ENCODE measurements at places on chromosomes 12 and 14. TPM values are rescaled to one million over a fixed set of nuclear protein-coding genes. Genes with fewer than 3 reads are reported as not detected.

DNA sequence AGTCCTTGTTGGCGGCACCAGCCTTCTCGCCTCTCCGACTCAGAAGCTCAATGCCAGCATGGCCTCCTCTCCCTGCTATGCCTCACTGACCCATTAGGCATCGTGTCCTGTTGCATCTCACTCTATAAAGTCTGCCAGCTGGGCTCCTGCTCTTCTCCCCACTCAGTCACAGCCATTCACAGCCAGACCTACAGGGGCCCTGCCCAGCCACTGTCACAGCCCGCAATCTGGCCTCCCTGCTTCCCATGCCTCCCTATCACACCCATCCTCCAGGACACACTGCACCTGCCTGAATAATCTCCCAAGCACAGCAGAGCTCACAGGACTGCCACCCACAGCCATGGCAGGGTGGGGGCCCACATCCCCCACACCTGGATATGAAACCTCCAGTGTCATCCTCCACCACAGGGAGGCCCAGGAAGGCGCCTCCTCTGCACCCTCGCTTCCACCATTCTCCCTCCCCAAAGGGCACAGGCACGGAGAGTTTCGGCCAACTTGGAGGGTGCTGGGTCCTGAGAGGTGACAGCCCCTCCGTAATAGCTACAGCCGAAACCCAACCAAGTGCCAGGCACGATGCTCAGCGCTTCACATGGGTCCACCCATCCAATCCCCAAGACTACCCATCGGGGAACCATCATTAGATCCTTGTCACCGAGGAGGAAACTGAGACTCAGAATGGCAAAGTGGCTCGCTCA is 370.3 kb downstream of the BCL11B start:
- no peaks in the 10 kb centered on the region for H3K27me3 ChIP-seq
- H3K27ac ChIP-seq: peak overlapping the region; percentile 39
- H3K4me1 ChIP-seq: peaks cover 3% of the 10 kb centered on the region
- no peaks in the 10 kb centered on the region for H3K36me3 ChIP-seq

DNA sequence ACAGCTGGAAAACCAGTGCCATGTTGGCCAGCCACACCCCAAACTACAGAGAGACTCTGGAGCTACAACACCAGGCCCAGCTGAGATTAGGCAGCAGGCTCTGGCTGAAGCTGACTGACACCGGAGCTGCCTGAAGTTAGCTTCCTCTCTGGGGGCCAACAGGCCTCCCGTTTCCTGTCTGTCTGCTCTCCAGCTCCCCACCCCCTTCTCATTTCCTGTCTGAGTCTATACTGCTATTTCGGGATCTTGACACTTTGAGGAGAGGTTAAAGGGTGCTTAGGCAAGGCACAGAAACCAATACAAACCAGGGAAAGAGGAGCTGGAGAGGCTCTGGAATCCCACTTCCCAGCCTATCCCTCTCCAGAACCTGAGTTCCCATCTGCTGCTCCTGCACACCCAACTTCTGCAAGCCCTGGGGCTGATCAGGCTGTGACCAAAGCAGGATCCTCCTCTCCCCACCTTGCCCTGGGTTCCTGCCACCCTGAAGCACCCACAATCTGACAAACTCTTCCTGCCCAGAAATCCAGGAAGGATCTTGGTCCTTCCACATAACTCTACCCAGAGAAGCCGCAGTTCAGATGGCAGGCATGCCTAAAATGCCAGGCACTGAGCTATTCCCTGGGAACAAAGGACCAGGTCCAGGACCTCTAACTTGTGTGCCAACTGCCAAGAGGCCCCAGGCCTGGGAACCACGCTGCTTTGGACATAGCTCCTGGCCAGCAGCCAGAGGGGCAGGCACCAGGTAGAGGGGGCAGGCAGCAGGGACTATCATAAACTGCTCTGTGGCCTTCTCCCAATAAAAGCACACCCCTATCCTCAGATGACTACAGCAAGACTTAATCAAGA is 39.9 kb downstream of the PRPF40B start:
- peak; percentile 72 for DNase-seq
- no peaks in the 10 kb centered on the region for H3K27me3 ChIP-seq
- H3K27ac ChIP-seq: peak overlapping the region; percentile 94

- H3K4me1 ChIP-seq: peaks cover 9% of the 10 kb centered on the region
- DNase-seq: no peak
- peaks cover 68% of the 10 kb centered on the region for H3K27me3 ChIP-seq
- no peak overlapping the region for H3K27ac ChIP-seq
- H3K36me3 ChIP-seq: no peaks in the 10 kb centered on the region
These were observed 4.5 kb downstream of the RASSF8 start for GRCh38 chr12:25962932-25963525.

Gene RILPL1
- total RNA-seq: 1.6 TPM

- H3K36me3 ChIP-seq: no peaks in the 10 kb centered on the region
- peaks cover 12% of the 10 kb centered on the region for H3K27me3 ChIP-seq
- no peak overlapping the region for H3K27ac ChIP-seq
- H3K4me1 ChIP-seq: no peaks in the 10 kb centered on the region
These were observed 21.0 kb downstream of the PAH start for GRCh38 chr12:102896067-102896466.

Gene GLI1
- 0.62 TPM for total RNA-seq

- peaks cover 20% of the 10 kb centered on the region for H3K4me1 ChIP-seq
- DNase-seq: no peak
- H3K4me3 ChIP-seq: no peak overlapping the region
- H3K27me3 ChIP-seq: no peaks in the 10 kb centered on the region
- H3K27ac ChIP-seq: no peak overlapping the region
These were observed 3.5 kb downstream of the KLRD1 start for GRCh38 chr12:10310926-10311720.

DNA sequence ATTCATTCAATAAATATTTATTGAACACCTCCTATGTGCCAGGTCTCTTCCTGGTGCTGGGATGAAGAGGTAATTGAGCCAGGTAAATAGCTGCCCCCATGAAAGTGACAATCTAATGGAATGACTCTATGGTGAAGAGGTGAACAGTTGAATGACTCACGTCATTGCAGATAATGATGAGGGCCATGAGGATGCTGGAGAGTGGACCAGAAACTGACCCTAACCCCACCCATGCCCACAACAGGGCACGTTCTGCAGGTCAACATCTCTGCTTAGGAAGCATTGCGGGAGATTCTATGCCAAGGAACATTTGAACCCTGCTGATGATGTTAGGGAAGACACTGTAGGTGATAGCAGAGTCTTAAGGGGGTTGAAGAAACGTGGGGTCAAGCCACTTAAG is 788.9 kb upstream of the TBX3 start:
- no peak overlapping the region for H3K4me3 ChIP-seq
- H3K27ac ChIP-seq: no peak overlapping the region
- DNase-seq: no peak
- peaks cover 7% of the 10 kb centered on the region for H3K27me3 ChIP-seq

- no peak overlapping the region for H3K4me3 ChIP-seq
- no peaks in the 10 kb centered on the region for H3K27me3 ChIP-seq
- peaks cover 15% of the 10 kb centered on the region for H3K36me3 ChIP-seq
- no peak overlapping the region for H3K27ac ChIP-seq
These were observed 86.9 kb downstream of the ANO6 start for GRCh38 chr12:45302621-45303369.

GRCh38 chr14:101761032-101761880 is at the start of gene PPP2R5C:
PPP2R5C (plus strand) TSS chr14:101761709; CDS start chr14:101761894, 185 bp downstream.
- DNase-seq: peak; percentile 85
- H3K4me1 ChIP-seq: peaks cover 36% of the 10 kb centered on the region
- H3K27me3 ChIP-seq: no peaks in the 10 kb centered on the region

Gene RAPGEF3
- 0.54 TPM for total RNA-seq

DNA sequence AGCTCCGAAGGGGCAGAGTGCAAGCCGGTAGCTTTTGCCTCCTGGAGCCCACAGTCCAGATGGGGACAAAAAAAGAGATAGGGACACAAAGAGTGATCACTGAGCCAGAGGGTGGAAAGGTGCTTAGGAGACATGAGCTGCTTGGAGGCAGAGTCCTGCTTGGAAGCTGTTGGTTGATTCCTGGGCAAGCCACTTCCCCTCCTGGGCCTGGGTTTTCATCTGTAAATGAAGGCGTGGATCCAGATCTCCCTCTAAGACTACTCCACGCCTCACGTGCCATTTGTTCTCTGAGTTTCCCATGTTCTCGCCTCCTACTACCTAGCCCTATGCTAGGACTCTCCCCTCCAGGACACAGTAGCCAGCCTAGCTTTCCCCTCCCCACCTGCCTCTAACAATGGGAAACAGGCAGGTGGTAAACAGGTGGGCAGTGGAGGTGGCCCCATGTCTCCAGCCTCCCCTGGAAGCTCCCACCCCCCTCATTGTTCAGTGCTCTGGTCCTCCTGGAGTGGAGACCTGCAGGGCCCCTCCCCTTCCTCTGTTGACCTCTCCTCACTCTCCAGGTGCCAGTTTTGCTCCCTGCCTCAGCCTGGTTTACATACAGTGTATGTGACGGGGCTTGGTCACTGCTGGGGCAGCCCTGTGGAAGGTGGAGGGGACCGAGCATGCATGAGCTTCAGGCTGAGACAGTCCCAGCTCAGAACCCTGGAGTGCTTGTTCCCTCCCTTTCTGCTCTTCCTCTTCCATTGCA is 3.8 kb downstream of the SERPINA3 start:
- H3K27ac ChIP-seq: no peak overlapping the region
- H3K27me3 ChIP-seq: peaks cover 3% of the 10 kb centered on the region
- H3K4me1 ChIP-seq: no peaks in the 10 kb centered on the region
- H3K36me3 ChIP-seq: no peaks in the 10 kb centered on the region
- no peak for DNase-seq

GRCh38 chr14:97106609-97107008 is 309.4 kb downstream of the VRK1 start:
- DNase-seq: no peak
- H3K27me3 ChIP-seq: no peaks in the 10 kb centered on the region
- no peak overlapping the region for H3K27ac ChIP-seq
- no peak overlapping the region for H3K4me3 ChIP-seq
- H3K36me3 ChIP-seq: peaks cover 3% of the 10 kb centered on the region

Gene PPP4R3A
- 122 TPM for total RNA-seq

Gene DAO
- not detected for total RNA-seq

DNA sequence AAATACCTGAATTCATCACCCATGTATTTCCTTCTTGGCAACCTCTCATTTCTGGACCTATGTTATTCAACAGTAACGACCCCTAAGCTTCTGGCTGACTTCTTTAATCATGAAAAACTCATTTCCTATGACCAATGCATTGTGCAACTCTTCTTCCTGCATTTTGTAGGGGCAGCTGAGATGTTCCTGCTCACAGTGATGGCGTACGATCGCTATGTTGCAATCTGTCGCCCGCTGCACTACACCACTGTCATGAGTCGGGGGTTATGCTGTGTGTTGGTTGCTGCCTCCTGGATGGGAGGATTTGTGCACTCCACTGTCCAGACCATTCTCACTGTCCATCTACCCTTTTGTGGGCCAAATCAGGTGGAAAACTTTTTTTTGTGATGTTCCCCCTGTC is 356 bp downstream of the OR4Q2 start:
- no peak overlapping the region for H3K27ac ChIP-seq
- no peak for DNase-seq
- H3K4me3 ChIP-seq: no peak overlapping the region
- no peaks in the 10 kb centered on the region for H3K27me3 ChIP-seq

Gene FOXG1
- total RNA-seq: not detected

DNA sequence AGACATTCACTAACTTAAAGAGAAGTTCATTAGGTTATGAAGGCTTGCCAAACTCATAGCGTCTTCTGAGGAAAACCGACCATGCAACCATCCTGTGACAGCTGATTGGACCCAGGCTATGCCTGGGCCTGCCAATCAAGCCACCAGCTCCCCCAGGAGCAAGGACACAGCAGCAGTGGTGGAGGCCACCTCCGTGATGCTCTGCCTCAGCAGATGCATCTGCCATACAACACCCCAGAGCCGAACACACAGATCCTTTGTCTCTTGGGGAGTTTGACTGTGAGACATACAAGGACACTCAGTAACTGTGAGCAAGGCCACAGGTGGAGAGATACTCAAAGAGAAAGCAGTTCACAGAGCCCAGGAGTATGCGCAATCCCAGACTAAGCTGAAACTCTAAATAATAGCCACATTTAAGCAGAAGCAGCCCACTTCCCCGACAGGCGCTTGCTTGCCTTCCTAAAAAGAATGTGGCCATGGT is 10.0 kb upstream of the CNIH1 start:
- no peak overlapping the region for H3K4me3 ChIP-seq
- peaks cover 9% of the 10 kb centered on the region for H3K4me1 ChIP-seq
- H3K36me3 ChIP-seq: no peaks in the 10 kb centered on the region
- H3K27ac ChIP-seq: no peak overlapping the region

DNA sequence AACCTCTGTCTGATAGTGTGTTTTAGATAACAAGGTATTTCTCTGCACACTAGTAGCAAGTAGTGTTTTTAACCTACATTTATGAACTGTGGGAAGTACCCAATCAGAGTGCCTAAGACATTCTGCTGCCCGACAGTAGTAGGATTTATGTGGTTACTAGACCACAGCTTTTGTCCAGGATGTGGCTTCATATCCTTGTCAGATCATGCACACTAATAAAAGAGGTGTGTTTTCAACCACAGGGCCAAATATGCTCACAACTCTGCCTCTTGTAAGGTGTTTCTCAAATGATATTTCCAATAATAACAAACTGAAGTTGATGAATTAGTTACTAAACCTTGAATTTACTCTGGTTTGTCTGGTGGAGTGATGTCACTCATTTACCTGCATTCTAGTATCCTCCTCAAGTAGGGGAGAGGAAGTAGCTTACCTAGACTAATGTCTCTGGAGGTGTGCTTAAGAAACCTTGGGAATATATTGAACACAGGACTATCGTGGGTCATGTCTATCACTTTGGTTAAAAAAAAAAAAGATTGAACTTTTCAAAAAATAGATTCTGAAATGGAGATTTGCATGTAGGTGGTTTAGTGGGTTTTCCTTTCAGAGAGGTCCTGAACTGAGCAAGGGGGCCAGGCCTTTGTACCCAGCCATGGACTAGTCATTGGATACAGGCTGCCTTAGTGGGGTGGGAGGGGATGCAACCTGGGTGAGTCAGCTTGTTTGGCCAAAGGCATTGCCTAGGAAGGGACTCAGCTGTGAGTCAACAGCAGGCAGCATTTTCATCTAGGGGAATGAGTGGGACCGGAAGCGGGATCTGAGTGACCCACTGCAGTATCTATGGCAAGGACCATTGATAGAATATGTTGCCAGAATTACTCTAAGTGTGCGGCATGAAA is 14.1 kb downstream of the FBXW8 start:
- DNase-seq: peak; percentile 62
- H3K4me3 ChIP-seq: peak overlapping the region; percentile 53
- peaks cover 74% of the 10 kb centered on the region for H3K4me1 ChIP-seq
